ENCODE measurements at places on chromosomes 1 and 21. TPM values are rescaled to one million over a fixed set of nuclear protein-coding genes. Genes with fewer than 3 reads are reported as not detected.
A peak's percentile ranks its signal among the peaks of the same experiment; 100 is the strongest.

DNA sequence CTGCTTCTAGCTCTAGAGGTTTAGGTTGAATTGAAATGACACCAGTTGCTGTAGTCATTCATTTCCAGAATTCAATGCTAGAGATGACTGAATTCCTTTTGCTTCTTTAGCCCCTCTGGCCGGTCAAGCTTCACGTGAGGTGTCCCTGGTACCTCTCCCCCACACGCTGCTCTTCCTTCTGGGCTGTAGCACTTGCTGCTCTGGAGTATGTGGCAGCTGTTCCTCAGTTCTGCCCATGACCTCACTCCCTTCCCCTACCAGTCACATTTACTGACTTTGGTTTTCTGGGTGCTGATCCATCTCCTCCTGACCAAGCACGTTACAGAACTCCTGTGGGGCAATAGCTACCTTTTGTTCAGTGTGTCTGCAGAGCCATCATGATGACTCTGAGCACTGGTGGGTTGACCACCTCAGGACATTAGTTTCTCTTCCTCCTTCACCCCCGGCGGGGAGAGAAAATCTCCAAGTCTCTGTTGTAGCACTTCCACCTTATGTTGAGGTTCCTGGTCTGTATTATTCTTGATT, 128.1 kb downstream of the HHAT start:
- DNase-seq: no peak

DNA sequence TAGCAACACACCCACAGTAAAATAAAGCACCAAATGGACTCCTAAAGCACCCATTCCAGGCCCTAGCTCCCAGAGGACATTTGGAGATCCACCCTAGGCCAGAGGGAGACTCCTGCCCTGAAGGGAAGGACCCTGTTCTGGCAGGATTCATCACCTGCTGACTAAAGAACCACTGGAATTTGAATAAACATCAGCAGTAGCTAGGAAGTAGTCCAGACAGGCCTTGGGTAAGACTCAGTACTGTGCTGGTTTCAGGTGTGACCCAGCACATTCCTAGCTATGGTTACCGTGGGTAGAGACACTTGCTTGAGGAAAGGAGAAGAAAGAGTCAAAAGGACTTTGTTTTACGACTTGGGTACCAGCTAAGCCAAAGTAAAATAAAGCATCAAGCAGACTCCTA, 92.7 kb upstream of the LRRC7 start:
- DNase-seq: no peak

- no peak for DNase-seq
Observed at GRCh38 chr21:34054259-34054658, 19.1 kb upstream of the MRPS6 start.

DNA sequence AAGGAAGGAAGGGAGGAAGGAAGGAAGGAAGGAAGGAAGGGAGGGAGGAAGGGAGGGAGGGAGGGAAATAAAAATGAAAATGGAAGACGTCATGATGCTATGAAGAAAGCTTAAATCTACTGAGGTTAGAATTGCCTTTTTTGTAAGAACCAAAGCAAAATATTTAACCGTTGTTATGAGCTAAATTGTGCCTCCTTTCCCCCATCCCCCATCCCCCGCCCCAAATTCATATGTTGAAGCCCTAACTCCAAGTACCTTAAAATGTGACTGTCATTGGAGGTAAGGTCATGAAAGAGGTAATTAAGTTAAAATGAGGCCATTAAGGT, 80.1 kb upstream of the CXADR start:
- DNase-seq: no peak

DNA sequence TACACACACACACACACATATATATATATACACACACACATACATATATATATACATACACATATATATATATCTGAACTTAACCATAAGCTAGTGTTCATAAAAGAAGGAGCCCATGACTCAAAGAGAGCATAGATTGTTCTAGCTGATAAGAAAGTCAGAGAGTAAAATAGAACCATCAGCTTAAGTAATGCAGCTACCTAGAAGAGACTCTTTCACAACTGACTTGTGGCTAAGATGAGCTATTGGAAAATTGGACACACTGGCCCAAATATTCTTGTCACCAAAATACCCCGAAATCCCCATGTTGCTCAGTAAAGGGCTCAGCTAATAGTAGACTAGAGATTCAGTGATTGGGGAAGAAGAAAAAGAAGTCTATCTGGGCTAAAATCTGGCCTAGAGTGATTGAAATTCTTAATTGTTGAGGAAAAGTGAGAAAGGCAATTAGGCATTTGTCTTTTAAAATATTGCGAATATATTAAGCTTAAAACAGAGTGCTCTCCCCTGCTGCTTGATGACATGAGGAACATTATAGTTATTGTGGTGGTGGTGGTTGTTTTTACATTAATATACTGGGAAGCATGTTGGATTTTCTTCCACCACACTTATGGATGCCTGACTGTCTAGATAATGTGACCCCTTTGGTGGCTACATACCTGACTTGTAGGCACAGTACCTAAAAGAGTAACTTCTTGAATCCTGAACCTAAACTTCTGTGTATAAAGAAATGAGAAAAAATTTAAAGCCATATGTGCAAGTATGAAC, 6.3 kb downstream of the SLAMF1 start:
- DNase-seq: no peak

DNA sequence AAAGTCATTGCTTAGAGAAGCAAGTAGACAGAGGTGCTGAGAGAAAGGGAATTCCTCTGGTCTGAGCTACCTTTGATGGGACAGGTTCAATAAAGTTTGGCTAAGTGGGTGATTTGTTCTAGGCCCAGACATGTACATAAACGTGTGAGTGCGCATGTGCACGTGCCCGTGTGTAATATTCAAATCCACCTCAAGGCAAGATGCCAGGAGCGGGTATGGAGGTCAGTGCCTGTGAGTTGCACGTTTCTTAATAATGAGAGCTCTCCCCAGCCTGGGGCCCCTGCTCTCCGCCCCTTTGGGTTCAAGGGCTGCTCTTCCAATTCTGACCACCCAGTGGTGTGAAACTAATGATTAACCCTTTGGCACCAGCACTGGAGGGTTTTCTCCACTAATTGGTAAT, 53.8 kb upstream of the LMO4 start:
- no peak for DNase-seq

- DNase-seq: no peak
Observed at GRCh38 chr1:220631238-220631815, 58.8 kb upstream of the C1orf115 start.

GRCh38 chr1:177351361-177352108, 180.8 kb downstream of the BRINP2 start:
- no peak for DNase-seq

- DNase-seq: no peak
Observed at GRCh38 chr1:43107664-43108063, 64.4 kb downstream of the EBNA1BP2 start.

- DNase-seq: peak; percentile 79
Observed at GRCh38 chr1:172089768-172090510, 248.6 kb downstream of the DNM3 start.

GRCh38 chr1:32380057-32380456, 14.2 kb downstream of the BSDC1 start:
- no peak for DNase-seq

DNA sequence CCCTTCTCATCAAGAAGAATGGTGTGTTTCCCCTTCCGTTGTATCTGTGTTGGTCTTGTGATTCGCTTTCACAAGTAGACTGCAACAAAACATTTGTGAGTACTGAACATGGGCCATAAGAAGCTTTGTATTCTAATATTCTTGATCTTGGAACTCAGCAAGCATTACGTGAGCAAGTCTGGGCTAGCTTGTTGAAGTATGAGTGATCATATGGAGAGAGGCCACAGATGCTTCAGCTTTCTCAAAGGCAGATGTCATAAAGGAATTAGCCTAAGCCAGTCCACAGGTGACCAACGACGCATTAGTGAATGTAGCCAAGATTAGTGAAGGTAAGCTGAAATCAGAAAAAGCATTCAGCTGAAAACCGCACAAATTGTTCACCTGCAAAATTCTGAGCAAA, 609.6 kb upstream of the NEGR1 start:
- DNase-seq: no peak

GRCh38 chr1:243249214-243249613, 5.9 kb downstream of the CEP170 start:
- no peak for DNase-seq

DNA sequence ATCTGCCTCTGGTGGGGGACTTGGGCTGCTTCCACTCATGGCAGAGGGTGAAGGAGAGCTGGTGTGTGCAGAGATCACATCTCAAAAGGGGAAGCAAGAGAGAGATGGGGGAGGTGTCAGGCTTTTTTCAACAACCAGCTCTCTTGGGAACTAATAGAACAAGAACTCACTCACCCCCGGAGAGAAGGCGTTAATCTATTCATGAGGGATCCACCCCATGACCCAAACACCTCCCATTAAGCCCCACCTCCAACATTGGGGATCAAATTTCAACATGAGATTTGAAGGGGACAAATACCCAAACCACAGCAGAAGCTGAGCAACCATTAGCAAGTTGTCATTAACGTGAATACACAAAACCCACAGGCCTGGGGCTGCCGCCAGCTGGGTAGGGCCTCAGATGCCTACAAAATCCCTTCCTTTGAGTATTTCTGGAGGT, 12.0 kb upstream of the VWA5B1 start:
- DNase-seq: no peak

- DNase-seq: peak; percentile 73
Observed at GRCh38 chr1:9835758-9836631, 12.2 kb upstream of the CLSTN1 start.

DNA sequence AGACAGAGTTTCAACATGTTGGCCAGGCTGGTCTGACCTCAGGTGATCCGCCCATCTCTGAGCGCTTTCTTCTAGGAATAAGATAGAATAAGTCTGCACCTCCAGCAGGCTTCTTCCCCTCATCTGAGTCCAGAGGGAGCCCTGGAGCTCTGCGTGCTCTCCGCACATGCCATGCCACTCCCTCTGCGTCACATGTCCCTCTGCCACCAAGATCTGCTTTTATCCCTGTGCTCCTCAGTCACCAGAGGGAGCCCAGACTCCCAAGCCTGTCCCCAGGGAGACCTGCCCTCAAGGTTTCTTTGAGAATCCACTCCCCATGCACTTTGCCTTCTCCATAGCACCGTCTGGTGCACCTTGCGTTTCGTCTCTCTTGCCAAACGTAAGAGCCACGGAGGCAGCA, 213.0 kb downstream of the CAMTA1 start:
- no peak for DNase-seq

DNA sequence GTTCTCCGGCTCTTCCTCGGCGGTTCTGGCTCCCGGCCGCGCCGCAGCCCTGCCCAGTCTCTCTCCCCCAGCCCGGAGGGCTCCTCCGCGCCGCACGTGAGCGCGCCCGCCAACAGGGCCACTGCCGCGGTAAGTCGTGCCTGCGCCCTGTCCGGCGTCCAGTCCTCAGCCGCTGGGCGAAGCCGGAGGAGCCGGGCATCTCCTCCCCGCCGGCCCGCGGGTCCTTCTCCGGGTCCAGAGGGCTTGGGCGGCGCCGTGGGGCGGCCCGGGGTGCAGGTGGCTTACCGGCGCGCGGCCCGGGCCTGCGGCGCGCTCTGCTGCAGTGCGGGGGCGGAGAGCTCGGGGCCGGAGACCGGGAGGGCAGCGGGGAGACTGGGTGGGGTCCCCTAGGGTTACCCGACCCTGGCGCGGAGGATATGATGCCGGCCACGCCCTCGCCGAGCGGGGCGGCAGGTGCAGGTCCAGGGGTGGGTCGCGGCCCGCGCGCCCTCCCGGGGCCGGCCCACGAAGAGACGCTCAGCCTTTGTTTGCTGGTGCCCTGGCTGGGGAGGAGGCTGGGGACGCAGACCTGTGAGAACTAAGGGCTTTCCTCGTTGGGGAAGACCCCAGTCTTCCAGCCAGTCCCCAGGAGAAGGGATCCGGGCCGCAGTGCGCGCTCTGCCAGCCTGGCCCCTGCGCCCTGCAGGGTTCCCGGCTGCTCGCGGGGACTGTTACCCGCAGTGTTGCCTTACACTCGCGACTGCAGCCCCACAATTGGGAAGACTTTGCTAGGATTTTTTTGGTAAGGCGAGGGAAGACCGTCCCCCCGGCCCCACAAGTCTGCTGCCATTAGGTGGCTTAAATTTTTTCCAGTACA, at the start of gene DOP1B:
DOP1B (plus strand) TSS at position 10 of the 856 bp plus-strand sequence. CDS start 7,910 bp downstream, outside the sequence.
- no peak for DNase-seq

GRCh38 chr1:219689774-219690173, 76.9 kb upstream of the ZC3H11B start:
- DNase-seq: no peak

GRCh38 chr1:87024936-87025540, 110.6 kb downstream of the HS2ST1 start:
- no peak for DNase-seq

DNA sequence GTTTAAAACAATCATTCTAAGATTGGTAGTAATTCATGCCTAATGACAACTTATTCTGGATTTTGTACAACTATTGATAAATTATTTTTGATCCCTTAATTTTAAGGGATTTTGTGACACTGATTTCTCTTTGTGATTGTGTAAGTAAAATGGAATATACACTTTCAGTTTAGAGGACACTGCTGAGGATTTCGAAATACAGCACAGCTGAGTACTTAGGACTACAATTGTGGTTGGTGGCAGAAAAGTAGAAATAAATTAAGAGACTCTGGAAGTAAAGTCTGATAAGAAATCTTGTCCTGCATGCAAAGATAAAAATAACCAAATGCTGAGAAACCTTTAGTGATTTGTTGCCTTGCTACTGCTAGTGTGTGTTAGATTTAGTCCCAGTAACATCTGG, 40.0 kb downstream of the TYW3 start:
- no peak for DNase-seq

- DNase-seq: no peak
Observed at GRCh38 chr1:36126797-36127500, 1.9 kb upstream of the COL8A2 start.

GRCh38 chr1:234645474-234645953, 35.5 kb upstream of the IRF2BP2 start:
- DNase-seq: no peak

- no peak for DNase-seq
Observed at GRCh38 chr1:172601046-172601630, 57.8 kb upstream of the FASLG start.

- no peak for DNase-seq
Observed at GRCh38 chr1:35810096-35810881, 2.5 kb downstream of the AGO4 start.

GRCh38 chr1:95734560-95734959, 500.6 kb downstream of the RWDD3 start:
- DNase-seq: no peak

Gene TNFSF4
- total RNA-seq: 1.5 TPM

Gene IVL
- total RNA-seq: not detected

Gene FMO5
- 1.5 TPM for total RNA-seq

Gene LCE2B
- not detected for total RNA-seq

Gene GPR157
- 23.3 TPM for total RNA-seq

Gene IL24
- not detected for total RNA-seq

Gene C1orf210
- not detected for total RNA-seq

Gene HSPB7
- 2,213 TPM for total RNA-seq

Gene KCND3
- total RNA-seq: 28.9 TPM

Gene KRTAP12-2
- not detected for total RNA-seq

Gene TRPM2
- total RNA-seq: 1.0 TPM

Gene FAM3B
- total RNA-seq: 0.37 TPM

Gene PLA2G4A
- total RNA-seq: 8.4 TPM
